Fibroblast of skin of left quadriceps (primary cell): ENCODE measurements at places on chromosomes 1 and 21.

DNA sequence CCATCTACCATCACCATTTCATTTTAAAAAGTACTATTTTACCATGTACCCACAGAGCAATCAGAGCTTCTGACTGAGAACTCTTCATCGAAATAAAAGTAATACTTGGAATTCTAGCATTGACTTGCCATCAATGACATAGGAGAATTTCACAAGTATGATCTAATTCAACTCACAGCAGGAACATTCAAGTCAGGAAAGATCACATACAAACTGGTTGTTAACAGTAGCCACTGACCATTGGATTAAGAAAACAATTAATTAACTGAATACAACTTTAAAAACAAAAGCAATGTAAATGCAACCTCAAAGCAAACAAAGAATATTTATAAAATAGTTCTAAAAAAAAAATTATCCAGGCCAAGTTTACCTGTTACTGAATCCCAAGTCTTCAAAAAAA is 18.8 kb downstream of the RNF115 start:
- DNase-seq, result no peak

GRCh38 chr1:191174298-191174697 is 696.6 kb upstream of the BRINP3 start:
- DNase-seq, result no peak

DNA sequence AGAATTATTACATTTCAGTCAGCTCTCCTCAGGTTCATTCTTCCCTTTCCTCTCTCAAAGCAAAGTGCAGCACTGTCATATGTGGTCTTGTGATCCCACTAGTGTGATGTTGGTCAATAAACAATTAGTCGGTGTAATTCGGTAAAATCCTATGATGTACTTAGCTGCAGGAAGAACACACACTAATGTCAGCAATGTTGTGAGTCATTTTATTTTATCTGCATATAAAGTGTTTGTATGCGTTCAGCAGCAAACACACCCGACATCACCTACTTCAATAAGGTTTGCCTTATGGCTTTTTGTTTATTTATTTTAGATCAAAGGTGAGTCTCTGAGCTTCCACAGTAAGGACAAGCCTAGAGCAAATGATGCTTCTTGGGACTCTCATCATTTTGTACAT is 47.8 kb downstream of the PTPN14 start:
- no peak for DNase-seq

DNA sequence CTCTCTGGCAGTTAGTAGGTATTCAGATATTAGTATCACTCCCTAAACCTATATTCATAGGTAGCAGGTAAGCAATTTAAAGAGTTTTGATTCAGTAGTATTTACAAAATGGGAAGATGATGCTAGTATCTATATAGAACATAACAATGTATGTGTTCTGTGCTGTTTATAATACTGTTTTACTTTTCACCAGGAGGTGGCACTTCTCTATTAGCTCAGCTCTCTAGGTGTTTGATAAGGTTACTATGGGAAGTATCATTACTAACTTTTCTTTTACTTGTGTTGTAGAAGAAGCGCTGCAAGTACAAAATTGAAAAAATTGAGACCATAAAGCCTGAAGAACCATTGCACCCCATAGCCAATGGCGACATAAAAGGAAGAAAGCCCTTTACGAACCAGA is 49.4 kb upstream of the FASLG start:
- DNase-seq, result no peak

DNA sequence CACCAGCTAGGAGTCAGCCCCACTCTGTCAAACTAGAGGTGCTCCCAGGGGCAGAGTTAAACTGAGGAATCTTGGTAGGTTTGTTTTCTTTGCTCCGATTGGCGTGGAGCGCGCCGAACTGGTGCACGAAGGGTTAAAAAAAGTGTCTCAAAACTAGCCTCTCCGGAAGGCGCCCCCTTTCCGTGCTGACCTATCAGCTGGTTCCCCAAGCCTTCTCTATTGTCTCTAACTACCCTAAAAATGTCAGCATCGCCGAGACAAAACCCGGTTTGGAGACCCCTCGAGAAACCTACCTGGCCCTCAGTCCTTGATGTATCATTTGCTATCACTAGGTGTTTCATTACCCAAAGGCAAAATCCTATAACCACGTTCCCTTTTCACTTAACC is 2.2 kb downstream of the TGFB2 start:
- DNase-seq, result no peak

GRCh38 chr21:44552136-44552535 is 831 bp upstream of the KRTAP10-2 start:
- DNase-seq, result no peak

- DNase-seq, result no peak
Measured at GRCh38 chr1:22229379-22229778, 86.5 kb upstream of the WNT4 start.

DNA sequence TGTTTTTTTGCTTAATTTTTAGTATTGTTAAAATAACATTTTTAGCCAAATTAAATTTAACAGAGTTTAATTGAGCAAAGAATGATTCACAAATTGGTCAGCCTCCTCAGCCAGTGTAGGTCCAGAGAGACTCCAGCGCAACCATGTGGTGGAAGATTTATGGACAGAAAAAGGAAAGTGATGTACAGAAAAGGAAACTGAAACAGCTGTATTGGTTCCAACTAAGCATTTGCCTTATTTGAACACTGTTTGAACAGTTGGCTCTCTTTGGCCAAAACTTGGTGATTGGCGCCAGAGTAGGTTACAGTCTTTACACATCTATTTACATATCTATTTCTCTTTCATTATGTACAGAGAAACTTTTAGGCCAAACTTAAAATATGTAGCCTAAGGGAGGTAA is 19.4 kb downstream of the RPS6KC1 start:
- peak; percentile 36 for DNase-seq

- DNase-seq, result peak; percentile 93
Measured at GRCh38 chr1:16217061-16217785, 4.8 kb upstream of the ARHGEF19 start.

- DNase-seq, result no peak
Measured at GRCh38 chr1:61588736-61589672, 135.9 kb downstream of the TM2D1 start.

- DNase-seq, result no peak
Measured at GRCh38 chr1:150268340-150268704, 494 bp downstream of the APH1A start.

DNA sequence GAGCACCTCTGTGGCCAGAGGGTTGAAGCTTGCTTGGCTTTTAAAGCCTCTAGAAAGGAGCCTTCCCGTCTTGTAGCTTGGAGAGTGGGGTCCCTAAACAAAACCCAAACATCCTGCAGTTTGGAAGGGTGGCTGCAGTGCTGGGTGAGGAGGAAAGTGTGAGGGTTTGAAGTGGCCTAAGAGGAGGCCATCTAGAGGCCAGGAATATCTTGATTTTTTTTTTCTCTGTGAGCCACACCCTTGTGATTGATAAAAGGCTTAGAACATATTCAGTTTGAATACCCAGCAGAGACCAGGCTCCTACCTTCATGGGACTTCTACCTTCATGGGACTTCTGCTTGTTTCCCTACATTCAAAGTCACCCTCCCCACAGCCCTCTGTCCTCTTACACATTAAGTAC is 37.3 kb upstream of the PIGV start:
- DNase-seq, result no peak

- DNase-seq, result no peak
Measured at GRCh38 chr1:172893146-172893841, 157.4 kb downstream of the TNFSF18 start.

GRCh38 chr1:214271174-214271858 is 9.6 kb upstream of the SMYD2 start:
- DNase-seq, result no peak
